Stimulated activated CD4-positive, alpha-beta T cell treated with anti-CD3 and anti-CD28 coated beads, Interleukin-12 subunit alpha, Interleukin-12 subunit beta, amount 100 ng/mL, for 48 hours (primary cell): ENCODE measurements at places on chromosomes 4 and X.

GRCh38 chr4:7773401-7774180 is 166.1 kb downstream of the AFAP1 start:
- DNase-seq: no peak

DNA sequence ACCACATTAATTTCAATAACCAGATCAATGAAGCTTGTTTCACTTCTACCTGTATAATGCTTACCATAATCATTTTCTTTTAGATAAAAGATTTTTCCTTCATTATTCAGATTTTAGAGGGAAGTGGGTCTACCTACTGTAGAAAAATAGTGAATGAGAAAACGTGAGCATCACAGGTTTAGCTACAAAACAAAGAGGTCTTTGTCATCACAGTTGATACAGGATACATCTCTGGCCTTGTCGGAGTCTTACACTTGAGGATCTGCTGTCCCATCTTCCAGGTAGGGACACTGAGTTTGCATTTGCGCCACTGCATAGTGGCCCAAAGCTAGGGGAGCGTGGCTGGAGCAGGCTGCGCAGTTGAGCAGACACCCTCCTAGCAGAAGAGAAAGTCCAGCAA is 710 bp downstream of the CLDN24 start:
- no peak for DNase-seq

DNA sequence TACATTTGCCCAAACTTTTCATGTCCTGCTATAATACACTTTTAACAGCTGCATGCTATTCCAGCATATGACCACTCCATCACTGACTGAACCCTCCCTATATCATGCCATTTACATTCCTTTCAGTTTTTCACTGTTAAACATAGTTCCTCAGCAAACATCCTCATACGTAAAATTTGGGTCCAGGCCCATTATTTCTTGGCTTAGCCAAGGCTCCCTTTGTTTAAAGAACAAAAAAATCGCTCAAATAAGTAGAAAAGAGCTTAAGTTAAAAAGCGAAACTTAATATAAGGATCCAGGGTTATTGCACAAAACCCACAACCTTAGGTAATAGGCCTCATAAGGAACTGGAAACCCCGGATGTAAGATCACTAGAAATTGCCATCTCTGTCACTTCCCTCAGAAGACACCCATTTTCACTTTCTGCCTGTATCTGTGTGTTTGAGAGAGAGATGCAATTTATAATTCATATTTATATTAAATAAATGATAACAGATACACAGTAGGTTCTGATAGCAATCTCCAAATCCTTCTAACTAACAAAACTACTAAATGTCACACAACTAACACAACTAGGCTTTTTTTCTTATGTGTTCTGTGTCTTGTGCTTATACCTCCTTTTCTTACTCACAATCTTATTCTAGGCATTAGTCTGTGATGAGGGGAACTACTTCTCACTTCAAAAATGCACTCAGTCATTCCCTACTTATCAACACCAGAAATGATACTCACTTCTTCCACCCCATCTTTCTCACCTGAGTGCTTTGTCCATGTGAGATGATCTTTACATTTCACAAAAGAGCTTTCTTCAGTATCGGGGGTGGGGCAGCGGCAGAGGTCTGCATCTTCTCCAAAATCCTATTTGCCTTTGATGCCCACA is 59.9 kb upstream of the FAM241A start:
- DNase-seq: no peak

GRCh38 chr4:158621729-158622128 is 50.0 kb downstream of the C4orf46 start:
- no peak for DNase-seq

DNA sequence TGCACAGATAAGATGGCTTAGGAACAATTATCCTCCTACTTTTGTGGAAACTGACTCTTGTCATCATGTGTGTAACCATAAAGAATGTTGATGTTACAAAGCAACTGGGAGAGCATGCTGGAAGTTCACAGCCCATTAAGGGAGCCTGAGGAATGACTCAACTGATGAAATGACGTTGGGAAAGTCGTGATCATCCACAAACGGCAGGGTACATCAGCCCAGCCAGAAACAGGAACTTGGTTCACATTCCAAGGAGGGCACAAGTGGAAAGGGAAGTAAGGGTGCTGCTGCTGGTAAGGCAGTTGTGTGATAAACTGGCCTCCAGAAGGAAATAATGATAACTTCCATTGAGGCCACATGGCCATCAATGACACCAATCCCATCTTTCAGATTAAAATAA is 6.7 kb downstream of the TEC start:
- no peak for DNase-seq

DNA sequence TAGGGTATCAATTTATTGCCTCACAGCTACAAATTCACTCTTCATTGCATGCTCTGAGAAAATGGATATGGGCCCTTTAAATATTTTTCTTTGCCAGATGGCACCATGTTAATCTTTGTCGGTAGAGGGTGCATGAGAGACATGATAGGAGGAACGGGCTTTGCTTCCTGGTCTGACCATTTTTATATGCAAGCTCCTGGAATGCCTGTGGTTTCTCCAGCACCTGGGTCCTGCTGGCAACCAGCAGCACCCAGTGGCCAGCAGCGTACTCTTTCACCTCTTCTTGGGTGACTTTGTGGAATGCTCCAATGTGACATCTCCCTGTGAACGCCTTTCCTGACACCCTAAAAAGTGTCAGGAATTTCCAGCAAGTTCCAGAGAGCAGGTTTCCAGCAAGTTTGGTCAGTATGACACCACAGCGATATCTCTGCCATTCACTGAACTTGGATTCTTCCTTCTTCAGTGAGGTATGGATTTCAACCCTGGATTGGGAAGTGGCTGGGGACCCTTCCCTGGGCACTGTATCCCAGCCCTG is 140.3 kb upstream of the PGRMC2 start:
- no peak for DNase-seq

- no peak for DNase-seq
Measured at GRCh38 chrX:7801711-7802110, 41.3 kb upstream of the VCX start.

- DNase-seq: no peak
Measured at GRCh38 chr4:133621628-133622027, 472.5 kb downstream of the PCDH10 start.

- DNase-seq: no peak
Measured at GRCh38 chr4:182741914-182742313, 175.3 kb downstream of the DCTD start.

- DNase-seq: no peak
Measured at GRCh38 chr4:148429206-148429605, 13.0 kb downstream of the NR3C2 start.

DNA sequence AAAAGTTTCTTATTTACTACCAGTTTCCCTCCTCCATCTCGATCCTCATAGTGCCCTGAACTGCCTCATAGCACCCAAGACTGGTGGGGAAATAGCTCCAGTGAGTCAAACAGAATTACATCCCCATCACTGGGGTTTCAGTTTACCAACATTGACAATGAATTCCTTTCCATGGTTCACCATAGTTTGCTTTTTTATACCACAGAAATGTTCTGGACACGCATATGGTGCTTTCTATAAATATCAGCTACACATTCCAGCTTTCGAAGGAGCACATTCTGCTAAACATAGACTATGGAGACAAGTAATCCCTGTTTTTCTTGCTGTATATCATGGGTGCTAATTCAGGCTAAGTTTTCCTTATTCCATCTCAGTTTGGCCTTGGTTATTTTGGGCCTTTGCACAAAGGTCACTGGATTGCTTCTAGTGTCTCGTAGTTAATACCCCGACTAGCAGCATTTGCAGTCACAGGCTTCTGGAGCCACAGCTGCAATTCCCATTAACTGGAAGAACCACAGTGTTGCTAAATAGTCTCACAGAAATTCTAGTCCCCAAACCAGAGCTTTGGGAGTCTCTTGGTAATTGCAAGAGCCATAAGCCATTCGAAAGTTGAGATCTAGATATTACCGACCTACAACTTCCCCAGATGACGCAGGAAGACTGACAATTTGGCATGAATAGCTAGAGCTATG is 53.4 kb upstream of the TRPC3 start:
- DNase-seq: no peak

- DNase-seq: no peak
Measured at GRCh38 chr4:150818661-150819060, 196.4 kb downstream of the LRBA start.

GRCh38 chr4:52718123-52718522 is 33.1 kb downstream of the ERVMER34-1 start:
- no peak for DNase-seq

GRCh38 chr4:24475756-24476155 is 108.6 kb downstream of the DHX15 start:
- DNase-seq: no peak

DNA sequence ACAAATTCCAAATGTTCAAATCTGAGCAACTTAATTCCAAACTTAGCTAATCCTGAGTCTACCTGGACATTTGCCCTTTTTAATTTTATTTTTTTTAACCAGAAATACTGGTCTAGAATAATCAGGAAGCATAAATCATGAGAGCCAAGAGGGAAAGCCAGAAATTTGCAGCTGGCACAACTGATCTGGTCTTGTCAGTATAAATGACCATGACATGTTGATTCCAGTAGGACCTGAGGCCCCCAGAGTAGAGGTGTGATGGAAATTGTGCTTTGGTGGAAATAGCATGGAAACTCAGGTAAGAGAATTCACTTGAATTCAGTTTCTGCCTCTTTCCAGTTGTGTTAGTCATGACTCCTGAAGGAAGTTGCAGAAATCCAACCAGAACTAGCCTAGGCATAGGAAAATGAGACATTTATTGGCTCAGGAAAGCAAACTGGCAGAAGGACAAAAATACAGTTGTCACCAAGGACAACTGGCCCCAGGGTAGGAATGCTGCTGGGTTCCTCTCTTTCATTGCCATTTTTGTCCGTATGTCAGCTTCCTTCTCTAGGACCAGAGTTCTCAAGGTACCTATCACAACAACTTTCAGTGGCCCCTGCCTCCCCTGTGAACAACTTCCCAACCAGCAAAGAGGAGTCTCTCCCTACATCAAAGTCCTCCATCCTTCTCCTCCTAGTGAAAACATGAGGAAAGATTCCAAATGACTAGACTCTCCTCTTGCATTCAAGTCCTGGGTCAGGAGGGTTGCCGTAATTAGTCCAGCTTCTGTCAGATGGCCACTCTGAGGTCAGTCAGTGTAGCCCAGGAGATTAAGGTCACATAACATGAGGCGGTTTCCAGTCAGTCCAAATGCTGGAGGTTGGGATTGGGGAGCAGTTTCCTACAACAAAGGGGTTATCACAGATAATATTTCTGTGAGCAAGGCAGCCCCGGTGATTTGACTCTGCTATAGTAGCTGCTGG is 29.3 kb upstream of the MYOZ2 start:
- DNase-seq: no peak

GRCh38 chr4:118034053-118034785 is at the start of gene NDST3:
NDST3 (plus strand) TSS chr4:118034486; CDS start chr4:118053911, 19,425 bp downstream.
- DNase-seq: no peak

- DNase-seq: no peak
Measured at GRCh38 chr4:153577053-153577452, 107.0 kb upstream of the TLR2 start.

DNA sequence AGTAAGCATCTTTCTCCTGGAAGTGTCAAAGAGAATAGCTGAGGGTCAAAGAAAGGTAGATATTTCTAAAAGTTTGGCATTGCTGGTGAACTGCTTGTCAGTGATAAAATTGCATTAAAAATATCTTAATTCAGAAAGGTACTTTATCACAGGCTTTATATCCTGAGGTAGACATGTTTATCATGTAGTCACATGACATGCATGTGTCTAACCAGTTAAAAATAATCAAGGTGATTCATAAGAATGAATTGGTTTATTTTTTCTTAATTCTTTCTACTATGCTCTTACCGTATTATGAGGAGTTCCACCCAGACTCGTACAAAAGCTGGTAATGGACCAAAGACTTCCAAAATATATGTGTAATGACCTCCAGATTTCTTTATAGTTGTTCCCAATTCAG is 6.1 kb downstream of the SLC7A11 start:
- no peak for DNase-seq

DNA sequence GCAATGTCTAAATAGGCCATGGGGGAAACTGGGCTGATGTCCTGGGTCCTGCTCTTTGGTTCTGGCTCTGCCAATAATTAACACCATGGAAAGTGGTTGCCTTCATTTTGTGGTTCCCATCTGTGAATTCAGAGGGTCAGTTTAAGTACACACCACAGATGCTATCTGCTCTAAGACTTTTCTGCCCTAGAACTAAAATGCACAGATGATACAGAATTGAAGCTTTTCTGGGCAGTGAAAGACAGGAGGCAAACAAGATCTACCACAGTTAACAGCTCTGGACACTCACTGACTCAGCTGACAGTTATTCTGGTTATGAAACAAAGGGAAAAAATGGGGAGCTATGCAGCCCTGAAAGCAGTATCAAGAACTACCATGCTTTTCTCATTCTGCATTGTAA is 37.3 kb downstream of the APBB2 start:
- DNase-seq: no peak

- DNase-seq: no peak
Measured at GRCh38 chr4:38153387-38153760, 193.2 kb downstream of the PTTG2 start.

- DNase-seq: no peak
Measured at GRCh38 chr4:40482985-40483647, 146.5 kb downstream of the RBM47 start.

DNA sequence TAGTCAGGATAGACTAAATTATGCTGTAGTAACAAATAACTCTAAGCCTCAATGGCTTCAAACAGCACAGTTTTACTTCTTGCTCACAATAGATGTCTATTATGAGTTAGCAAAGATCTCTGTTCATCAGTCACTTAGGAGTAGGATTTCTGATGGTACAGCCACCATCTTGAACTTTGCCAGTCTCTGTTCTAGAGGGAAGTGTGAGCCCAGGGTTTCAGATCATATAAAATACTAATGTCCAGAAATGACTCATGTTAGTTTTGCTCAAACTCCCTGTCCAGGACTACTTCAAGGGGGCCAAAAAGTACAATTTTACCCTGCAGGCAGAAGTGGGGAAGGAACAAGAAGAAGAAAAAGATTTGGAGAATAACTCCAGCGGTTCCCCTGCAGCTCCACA is 77.1 kb upstream of the LSM6 start:
- DNase-seq: no peak

DNA sequence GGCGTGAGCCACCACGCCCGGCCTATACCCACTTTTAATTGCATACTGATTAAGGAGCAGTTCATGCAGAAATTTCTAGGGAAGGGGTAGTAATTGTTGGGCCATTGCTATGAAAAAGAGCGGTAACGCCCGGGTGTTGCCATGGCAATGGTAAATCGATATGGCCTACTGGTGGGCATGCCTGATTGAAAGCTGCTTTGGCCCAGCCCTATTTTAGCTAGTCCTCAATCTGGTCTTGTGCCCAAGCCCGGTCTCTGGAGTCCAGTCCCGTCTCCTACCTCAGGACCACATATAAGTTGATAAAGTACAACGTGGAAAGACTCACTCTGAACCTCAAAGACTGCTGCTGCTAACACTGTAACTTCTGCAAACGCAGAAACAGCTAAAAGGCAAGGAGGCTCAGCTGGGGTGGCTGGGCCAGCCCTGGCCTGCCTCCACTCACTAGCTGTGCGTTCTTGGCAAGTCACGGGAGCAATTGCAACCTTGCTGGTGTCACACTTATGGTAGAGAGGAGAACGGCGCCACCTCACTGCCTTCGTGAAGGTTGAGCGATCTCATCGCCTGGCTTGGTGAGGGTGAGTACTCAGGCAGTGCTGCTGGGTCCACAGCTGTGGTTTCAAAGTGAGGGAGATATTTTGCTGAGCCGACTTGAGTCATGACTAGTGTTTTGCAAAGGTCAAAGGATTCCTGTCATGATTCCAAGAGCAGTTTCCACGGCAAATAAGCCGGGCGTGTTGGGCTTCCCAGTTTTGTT is 57.0 kb upstream of the GRPEL1 start:
- no peak for DNase-seq
